ENCODE measurements at places on chromosomes 2 and 18. TPM values are rescaled to one million over a fixed set of nuclear protein-coding genes. Genes with fewer than 3 reads are reported as not detected.

- DNase-seq: no peak
Observed at GRCh38 chr18:78393086-78393862, 586.3 kb upstream of the SALL3 start.

DNA sequence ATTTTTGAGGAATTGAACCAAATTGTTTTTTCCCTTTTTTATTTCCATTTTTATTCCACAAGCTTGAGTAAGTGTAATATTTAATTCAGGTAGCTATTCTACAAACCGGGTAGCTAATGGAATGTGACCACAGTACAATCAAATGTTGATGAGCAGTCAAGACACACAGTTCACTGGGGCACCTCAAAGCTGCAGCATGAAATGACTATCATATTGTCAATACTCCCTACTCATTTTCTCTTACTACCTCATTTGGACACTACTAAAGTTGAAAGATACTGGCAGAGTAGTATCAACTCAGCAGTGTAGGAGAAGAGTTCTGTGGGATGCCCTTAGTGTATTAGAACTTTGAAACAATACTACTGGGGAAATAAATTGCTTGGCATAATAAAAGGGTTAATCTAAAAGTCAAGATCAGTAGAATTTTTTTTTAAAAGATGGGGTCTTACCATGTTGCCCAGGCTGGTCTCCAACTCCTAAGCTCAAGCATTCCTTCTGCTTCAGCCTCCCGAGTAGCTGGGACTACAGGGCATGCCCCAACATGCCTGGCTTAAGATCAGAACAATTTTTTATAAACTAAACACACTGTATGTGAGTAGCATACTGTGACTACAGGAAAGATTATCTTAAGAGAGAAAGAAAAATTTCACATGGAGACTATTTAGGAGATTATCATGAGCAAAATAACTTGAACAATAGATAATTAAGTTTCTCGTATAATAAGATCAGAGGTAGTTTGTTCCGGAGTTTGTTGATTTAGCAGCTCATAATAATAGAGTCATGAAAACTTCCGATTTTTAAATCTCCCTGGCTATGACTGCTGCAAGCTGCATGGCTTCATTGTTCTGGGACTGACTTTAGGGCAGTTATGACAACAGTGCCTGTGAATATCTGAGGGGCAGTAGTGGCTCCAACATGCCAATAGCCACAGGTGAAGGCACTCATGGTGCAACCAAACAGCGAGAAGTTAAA, 43.7 kb downstream of the MYO3B start:
- DNase-seq: no peak

GRCh38 chr18:7904529-7904928, 337.4 kb downstream of the PTPRM start:
- DNase-seq: no peak

- no peak for DNase-seq
Observed at GRCh38 chr2:175836361-175836760, 165.7 kb downstream of the LNPK start.

DNA sequence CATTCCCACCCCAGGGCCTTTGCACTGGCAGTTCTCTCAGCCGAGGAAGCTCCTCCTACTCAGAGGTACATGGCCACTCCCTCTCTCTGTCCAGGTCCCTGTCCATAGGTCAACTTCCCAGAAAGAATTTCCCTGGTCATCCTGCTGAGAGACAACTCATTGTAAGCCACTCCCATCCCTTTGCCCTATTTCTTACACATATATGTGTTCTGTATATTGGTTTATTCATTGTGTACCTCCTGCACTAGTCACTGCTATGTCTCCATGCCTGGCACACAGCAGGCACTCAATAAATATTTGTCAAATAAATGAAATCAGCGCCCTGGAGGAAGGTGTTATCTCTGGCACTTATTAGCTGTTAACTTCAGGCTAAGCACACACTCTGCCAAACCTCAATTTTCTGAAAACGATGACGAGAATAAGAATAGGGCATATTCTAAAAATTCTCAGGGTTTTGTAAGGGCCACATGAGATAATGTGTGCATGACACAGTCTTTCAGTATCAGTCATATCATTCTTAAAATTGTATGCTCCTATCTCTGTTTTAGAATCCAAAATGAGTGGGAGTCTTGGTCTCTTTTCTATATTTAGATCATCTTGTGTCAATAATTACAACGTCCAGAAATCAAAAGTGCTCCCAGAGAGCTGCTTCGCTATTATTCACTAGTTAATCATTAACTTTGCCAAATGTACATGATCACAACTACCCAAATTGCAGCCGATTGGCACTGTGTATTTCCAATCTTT, 198.0 kb downstream of the ALK start:
- no peak for DNase-seq

Gene ARHGAP28
- 2.3 TPM for total RNA-seq

Gene SERPINB12
- not detected for total RNA-seq

Gene LCT
- not detected for total RNA-seq

Gene ASB18
- total RNA-seq: not detected

Gene FAM237A
- not detected for total RNA-seq

Measured in epithelial cell of proximal tubule (primary cell).